ENCODE measurements at places on chromosomes 5 and 9.

- DNase-seq = no peak
Measured at GRCh38 chr5:135955525-135955924, 742 bp upstream of the LECT2 start.

DNA sequence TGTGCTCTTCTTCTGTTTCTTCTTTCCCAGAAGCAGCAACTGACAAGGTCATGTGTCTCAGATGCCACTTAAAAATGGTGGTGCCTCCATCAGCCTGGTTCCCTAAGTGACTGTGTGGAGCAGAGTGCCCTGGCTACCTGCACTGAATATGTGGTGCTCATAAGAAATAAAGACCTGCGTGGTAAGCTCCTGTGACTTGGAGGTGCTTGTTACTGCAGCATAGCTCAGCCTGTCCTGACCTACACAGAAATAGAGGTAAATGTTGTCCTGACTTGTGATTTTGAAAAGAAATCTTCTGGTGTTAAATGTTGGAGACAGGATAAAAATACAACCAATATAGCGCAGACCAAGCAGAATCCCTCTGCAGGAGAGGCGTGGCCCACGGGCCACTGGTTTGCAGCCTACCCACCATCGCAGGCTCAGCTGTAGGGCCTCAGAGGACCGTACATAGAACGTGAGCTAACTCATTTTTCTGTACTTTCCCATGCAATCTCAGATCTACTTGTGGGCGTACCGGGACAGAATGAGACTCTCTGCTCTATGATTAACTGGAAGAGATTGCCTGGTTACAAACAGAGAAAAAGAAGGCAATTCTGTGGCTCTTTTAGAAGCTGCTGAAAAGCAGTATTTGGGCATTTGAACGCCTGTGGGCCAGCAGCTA lies 79.4 kb upstream of the UNC5A start:
- DNase-seq = no peak

GRCh38 chr9:125119643-125120286 lies 23.6 kb downstream of the SCAI start:
- DNase-seq = no peak

DNA sequence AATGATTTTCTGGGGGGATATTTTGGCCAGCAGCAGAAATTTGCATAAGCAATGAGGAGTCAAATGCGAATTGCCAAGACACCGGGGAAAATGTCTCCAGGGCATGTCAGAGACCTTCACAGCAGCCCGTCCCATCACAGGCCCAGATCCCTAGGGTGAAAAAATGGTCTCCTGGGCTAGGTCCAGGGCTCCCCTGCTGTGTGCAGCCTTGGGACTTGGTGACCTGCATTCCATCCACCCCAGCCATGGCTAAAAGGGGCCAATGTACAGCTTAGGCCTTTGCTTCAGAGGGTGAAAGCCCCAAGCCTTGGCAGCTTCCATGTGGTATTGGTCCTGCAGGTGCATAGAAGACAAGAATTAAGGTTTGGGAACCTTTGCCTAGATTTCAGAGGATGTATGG lies 534.5 kb upstream of the MEF2C start:
- DNase-seq = no peak

GRCh38 chr5:54845567-54845941 lies 139.8 kb downstream of the ESM1 start:
- DNase-seq = no peak

- DNase-seq = no peak
Measured at GRCh38 chr9:126615245-126615790, 1.6 kb downstream of the LMX1B start.

DNA sequence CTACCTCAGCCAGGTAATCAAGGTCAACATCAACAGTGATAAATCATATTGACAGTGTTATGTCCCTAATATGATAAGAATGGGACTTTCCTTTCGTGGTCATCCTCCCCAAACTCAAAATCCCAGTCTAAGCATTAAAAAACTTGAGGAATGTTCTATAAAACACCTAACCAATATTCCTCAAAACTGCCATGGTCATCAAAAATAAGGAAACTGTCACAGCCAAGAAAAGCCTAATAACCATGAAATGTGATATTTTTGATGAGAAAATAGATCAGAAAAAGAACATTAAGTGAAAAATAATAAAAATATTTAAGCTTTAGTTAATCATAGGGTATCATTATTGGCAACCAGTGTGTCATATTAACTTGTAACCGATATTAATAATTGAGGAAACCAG lies 232.1 kb upstream of the ATP10B start:
- DNase-seq = no peak

- no peak for DNase-seq
Measured at GRCh38 chr5:17088051-17088450, 129.4 kb upstream of the BASP1 start.

DNA sequence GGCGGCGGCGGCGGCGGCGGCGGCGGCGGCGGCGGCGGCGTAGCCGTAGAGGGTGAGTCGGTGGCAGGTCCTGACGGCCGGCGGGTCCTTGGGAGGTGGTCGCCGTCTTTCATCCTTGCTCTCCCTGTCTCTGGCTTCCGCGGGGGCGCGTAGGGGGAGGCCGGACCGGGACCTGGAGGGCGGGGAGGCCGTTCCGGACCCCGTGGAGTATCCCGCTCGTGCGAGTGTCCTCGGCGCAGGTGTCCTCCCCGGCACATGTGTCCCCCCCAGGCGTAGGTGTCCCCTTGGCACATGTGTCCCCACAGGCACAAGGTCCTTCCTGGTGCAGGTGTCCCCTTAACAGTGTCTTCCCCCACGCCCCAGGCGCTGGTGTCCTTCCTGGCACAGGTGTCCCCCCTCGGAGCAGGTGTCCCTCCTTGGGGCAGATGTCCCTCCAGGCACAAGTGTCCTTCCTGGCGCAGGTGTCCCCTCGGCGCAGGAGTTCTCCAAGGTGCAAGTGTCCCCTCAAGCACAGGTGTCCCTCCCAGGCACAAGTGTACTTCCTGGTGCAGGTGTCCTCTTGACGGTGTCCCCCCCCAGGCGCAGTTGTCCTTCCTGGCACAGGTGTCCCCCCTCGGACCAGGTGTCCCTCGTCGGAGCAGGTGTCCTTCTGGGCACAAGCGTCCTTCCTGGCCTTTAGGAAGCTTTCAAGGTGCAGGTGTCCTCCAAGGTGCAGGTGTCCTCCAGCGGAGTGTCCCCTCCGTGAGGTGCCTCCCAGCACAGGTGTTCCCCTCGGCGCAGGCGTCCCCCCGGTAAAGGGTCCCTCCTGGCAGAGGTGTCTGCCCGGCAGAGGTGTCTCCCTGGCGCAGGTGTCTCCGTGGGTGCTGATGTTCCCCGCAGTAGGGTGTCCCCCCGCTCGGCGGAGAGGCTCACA lies 519 bp downstream of the EXOC3 start:
- DNase-seq = peak; percentile 13

DNA sequence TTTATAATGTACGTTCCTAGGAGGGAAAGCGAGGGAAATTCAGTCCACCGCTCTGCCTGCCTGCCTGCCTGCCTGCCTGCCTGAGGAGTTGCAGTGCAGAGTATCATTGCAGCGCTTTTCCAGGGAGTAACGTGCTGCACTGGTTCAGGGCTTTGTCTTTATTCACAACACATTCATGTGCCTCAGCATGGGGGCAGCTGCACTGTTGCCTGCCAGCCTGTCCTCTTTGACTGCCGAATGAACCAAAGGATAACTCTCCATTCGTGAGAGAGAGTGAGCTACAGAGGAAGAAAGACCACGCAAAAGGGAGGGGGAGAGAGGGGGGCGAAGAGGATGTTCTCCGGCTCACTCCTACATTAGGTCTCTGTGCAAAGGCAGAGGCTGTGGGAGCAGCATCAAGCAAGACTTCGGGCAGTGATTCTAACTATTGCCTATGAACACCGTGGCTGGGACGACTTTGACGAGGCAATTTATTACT lies 791.2 kb downstream of the MAT2B start:
- DNase-seq = no peak

GRCh38 chr5:39224196-39224761 lies 4.9 kb upstream of the FYB1 start:
- DNase-seq = no peak

DNA sequence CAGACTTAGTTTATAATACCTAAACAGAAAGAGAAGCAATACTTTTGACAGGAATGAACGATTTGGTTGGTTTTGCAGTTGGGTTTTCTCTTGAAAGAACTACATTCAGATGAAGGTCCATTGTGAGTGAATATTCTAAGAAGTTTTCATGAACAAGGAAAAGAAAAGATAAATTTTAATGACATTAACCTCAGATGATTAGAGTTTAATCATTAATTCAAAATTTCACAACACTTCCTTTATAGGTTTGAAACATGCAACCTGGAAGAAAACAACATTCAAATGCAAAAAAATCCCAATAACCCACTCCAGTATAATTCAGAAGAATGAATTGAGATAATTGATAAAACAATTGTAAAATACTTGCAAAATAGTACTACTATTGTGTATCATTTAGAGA lies 23.8 kb downstream of the EQTN start:
- no peak for DNase-seq

GRCh38 chr9:112640311-112640710 lies 77.6 kb downstream of the INIP start:
- DNase-seq = no peak

- DNase-seq = no peak
Measured at GRCh38 chr5:111641533-111642233, 115.3 kb downstream of the NREP start.

DNA sequence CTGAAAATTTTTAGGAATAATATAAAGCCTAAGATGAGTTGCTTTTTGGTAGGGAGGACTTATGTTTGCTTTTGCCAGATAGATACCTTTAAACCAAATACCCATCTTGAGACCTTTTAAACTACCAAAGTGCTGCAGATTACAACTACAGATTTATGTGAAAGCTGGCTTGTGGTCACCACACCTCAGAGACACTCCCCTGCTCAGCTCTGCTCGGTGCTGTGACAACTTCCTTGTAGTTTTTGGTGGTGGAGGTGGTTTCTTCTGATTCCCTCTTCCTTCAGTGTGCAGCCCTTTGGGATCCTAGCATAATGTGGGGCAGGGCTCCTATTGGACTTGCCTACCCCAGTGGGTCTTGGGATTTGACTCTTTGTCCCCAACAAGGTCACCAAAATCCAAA lies 29.2 kb downstream of the GARNL3 start:
- no peak for DNase-seq

DNA sequence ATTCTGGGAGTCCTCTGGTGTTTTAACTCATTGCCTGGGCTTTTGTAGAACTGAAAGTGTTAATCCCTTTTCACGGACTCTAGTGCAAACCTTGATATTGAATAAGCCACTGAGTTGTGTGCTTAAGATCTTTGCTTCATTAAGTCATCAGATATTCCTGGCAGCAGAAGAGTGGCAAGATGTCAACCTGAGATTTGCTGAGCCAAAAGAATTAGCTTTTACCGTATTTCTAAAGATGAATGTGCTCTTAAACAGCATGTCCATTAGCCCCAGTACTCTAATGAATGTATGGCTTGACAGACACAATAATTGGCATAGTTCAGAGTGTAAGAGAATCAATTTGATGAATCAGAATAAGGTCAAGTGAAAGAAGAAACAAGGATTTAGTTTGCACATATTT lies 87.2 kb upstream of the CDH6 start:
- DNase-seq = no peak

DNA sequence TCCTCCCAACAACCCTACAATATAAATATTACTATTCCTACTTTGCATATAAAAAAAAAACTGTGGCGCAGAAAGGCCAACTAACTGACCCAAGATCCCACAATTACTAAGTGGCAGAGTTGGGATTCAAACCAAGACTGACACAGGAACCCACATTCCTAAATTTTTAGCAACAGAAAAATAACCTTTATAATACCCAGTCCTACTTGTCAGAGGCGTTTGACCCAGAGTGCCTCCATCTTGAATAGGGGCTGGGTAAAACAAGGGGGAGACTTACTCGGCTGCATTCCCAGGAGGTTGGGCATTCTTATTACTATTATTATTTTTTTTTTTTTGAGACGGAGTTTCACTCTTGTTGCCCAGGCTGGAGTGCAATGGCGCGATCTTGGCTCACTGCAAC lies 2.0 kb upstream of the SLC30A5 start:
- no peak for DNase-seq

GRCh38 chr5:132495667-132496190 lies 5.2 kb upstream of the IRF1 start:
- peak; percentile 57 for DNase-seq

- peak; percentile 26 for DNase-seq
Measured at GRCh38 chr9:99660191-99660636, 161.5 kb upstream of the NR4A3 start.

DNA sequence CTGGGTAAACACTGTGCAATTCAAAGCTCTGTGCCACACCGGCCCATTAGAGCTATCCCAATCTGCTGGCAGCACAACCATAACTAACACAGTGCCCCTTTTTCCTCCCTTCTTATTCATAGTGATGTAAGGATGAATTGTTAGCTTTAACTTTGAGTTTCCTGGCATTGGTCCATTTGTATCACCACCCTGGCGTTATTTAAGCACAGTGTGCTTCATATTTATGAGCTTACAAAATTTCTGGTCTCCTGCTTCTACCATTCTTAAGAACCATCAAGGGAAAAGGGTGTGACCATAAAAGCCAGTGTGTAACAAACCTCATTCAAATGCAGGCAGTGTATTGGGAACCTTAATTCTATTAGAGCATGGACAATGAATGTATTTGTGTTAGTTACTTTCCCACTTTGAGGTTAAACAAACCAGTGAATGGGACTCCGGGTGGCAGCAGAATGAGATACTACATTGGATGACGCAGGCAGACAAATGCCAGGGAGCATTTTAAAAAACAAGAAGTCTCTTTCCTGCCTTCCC lies 222.6 kb downstream of the TMEM161B start:
- DNase-seq = no peak
